ENCODE measurements at places on chromosomes 1 and 21. TPM values are rescaled to one million over a fixed set of nuclear protein-coding genes. Genes with fewer than 3 reads are reported as not detected.

GCSAML gene
- total RNA-seq, result 3.8 TPM

ATAD3C gene
- total RNA-seq, result 0.06 TPM

TMEM125 gene
- total RNA-seq, result not detected

ST6GALNAC5 gene
- total RNA-seq, result 0.21 TPM

MTARC1 gene
- 1.5 TPM for total RNA-seq

PCSK9 gene
- total RNA-seq, result 0.03 TPM

DNA sequence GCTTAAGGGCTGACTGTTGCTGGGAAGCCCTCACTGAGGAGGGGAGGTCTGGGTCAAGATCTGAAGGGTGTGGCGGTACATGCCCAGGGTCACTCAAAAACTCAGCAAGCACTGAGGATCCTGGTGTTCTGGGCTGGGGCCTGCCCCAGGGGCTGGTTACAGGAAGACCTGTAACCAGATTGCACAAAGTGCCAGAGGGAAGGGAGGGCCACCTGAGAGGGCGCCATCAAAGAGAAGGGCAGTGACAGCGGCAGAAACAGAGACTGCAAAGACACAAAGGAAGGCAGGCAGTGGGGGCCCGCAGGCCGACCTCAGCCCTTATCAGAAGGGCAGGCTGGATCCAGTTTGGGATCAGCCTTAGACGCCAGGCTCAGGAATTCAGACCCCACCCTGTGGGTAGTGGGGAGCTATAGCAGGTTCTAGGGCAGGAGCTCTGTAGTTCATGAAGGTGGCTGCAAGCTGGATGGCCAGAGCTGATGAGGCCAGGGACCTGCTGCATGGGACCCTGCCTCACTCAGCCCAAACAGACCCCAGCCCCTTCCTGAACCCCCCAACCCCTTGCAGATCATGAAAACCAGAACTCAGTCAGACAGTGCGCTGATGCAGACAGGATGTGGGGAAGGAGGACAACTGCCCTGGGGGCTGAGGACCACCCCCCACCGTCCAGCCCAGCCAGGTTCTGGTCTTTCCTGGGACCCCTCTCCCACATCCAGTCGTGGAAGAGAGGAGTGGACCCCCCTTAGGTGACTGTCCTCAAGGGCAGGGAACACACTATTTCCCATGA lies 3.9 kb downstream of the SH2D5 start:
- DNase-seq, result peak; percentile 3

GRCh38 chr1:40303790-40304189 lies 13.3 kb downstream of the COL9A2 start:
- DNase-seq, result no peak

- DNase-seq, result peak; percentile 94
Measured at GRCh38 chr1:163035446-163036249, 33.5 kb upstream of the RGS4 start.

DNA sequence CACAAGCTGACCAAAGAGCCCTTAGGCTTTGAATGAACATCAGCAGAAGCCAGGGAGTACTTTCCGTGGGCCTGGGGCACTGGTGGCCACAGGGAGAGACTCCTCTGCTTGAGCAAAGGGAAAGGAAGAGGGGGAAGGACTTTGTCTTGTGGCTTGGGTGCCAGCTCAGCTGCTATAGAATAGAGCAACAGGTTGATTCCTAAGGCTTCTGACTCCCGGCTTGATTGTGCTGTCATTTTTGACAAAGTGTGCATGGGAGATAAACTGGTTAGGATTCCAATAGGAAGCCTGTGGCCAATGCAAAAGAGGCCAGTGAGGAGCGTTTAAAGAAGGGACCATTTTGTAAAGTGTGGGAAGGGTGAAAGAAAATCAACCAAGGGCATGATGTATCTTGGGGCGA lies 11.9 kb upstream of the SMAP2 start:
- no peak for DNase-seq

- no peak for DNase-seq
Measured at GRCh38 chr1:117622726-117623125, 16.9 kb downstream of the TENT5C start.

DNA sequence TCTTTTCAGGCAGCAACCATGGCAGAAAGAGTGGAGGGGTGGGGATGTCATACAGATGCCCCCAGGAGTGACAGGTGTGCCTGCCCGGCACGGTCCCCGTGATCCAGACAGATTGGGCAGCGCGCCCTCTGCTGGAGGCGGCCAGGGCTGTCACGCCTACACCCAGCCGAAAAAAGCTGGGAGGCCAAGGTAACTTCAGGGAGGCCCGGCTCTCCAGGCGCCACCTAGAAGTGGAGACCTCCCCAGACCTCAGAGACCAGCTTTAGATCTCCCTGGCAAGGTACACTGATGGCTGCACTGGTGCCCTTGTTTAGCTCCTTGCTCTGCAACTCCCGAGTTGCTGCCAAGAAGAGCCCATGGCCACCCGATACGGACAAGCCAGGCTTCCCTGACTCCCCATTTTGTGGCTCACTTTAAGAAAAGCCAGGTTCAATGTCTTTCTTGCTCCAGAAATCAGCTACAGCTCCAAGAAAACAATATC lies 6.6 kb downstream of the GOLT1A start:
- DNase-seq, result peak; percentile 60

DNA sequence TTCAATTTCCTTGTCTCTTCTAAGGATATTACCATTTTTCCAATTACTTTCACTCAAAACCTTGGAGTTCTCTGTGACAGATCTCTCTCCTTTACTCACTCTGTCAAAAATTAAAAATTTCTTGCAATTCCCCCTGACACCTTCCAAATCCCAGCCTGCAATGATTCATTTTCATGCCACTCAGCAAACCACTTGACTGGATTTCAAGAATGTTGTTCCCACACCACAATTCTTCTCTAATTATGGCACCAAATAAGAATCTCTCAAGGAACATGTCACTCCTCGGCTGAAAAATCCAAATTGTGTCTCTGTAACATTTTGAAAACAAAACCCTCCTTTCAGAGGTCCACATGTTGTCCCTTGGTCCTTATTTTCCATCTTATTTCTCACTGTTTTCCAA lies 438.9 kb upstream of the ZP4 start:
- no peak for DNase-seq

GRCh38 chr1:172657586-172657985 lies 1.3 kb upstream of the FASLG start:
- no peak for DNase-seq

DNA sequence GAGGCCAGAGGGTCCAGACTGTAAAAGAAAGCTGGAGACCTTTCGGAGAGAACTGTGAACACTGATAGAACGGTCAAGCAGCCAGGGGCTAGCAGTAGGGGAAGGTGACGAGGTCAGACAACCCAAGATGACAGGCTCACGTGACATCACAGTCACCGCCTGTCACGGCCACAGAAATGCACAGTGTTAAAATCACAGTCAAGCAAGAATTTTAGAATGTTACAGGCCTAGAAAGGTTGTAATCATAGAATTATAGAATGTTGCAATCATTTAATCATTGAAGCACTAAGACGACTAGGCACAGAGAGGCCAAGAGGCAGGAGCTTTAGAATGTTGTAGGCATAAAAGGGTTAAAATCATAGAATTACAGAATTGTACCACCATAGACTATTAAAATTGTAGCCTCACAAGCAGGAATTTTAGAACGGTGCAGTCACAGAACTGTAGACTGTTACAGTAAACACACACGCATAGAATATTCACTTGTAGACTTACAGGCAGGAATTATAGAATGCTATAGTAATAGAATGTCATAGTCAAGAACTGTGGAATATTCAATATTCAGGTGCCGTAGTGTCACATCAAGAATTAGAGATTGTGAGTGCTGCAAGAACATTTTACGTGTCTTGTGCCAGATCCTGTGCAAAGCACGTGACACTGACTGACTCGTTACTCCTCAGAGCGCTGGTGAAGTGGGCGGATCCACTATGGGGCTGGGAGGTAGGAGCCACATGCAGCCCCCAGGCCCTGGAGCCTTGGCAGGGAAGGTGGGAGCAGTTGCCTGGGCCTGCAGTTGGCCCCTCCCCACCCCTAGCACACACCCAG lies 118.1 kb downstream of the EPHB2 start:
- DNase-seq, result peak; percentile 27

- DNase-seq, result no peak
Measured at GRCh38 chr1:66043186-66043585, 250.5 kb downstream of the PDE4B start.

DNA sequence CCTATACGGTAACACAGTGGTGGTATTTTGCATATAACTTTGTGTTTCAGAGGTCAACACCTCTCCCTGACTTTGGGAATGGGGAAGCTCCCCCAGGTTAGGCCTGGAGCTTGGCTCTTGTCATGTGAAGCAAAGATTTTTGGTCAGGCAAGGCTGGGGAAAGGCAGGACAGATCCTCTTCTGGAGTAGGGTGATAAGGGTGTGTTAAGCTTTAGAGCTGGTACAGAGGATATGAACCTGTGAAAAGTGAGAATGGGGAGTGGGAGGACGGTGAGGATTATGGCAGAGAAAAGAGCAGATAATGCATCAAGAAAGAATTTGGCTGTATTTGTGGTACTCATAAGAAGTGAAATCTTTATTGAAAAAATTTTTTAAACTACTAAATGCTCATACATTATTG lies 2.3 kb downstream of the RPF1 start:
- no peak for DNase-seq

GRCh38 chr1:162550925-162551324 lies 10.6 kb upstream of the UAP1 start:
- no peak for DNase-seq

DNA sequence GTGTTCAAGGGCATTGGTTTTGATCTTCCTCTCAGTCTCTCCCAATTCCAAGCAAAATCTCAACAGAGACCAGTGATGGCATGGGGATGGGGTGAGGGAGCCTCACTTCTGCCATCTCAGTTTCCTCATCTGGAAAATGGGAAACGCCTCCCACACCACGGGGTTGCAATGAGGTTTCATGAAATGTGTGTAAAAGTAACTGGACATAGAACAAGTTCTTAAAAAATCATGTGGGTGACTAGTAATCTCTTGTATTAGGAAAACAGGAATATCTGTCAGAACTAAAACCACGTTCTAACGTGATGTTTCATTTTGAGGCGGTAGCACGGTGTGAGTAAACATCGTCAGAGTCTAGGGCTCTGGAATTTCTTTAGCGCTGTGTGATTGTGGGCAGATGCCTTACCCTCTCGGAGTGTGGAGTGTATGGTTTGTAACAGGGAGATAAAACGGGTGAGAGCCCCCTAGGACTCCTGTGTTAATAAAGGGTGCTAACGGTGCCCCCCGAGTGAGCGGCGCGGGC lies 55.5 kb upstream of the DNAJC6 start:
- no peak for DNase-seq

DNA sequence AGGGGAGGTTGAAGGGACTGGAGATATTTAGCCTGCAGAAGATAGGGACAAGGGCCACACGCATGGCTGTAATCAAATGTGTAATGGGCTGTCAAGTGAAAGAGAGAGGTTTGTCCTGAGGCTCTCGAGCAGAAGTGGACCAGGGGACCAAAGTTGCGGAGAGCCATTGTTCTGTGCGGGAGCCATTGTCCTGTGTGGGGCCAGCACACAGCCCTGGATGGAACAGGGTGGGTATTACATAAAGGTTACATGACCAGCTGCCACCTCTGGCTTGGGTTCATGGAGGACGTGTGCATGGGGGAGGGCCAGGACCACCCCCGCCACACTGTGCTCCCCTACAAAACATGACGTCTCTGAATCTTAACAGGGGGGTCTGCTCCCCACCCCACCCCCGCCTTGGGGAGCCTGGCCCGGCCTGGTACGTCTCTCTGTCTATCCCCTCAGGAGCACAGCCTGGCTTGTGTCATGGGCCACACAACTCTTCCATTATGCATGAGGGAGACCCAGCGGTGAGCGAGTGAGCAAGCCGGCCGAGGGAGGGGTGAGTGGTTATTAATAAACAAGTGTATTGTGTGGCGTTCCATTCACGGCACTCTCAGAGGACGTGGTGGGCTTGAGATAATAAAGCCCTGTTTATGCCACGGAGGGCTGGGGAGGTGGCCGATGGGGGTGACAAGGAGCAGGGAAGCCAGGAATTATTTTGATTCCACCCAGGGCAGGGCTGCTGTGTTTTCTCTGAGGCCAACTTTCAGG lies at the start of gene NFASC:
Gene NFASC (plus strand): TSS at position 703 of the 753 bp plus-strand sequence. CDS start 73,454 bp downstream, outside the sequence.
- no peak for DNase-seq

DNA sequence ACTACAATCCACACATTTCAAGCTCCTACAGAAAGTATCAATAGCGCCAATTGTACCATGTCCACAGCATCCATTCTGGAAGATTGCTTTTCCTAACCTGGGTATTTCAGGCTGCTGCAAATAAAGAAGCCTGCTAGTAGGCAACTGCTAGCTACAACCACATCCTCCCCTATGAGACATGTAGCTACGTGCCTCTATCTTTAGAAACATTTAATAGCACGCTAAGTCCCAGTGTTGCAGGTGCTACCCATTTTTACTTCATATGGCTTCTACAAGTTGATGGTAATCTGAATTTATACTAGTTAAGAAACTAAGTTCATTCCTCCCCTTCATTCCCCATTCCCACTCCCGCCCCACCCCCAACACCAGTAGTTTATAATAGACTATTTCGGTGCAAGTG lies 7.4 kb upstream of the AMPD1 start:
- DNase-seq, result no peak

GRCh38 chr1:196056966-196057365 lies 551.3 kb downstream of the KCNT2 start:
- DNase-seq, result peak; percentile 2

DNA sequence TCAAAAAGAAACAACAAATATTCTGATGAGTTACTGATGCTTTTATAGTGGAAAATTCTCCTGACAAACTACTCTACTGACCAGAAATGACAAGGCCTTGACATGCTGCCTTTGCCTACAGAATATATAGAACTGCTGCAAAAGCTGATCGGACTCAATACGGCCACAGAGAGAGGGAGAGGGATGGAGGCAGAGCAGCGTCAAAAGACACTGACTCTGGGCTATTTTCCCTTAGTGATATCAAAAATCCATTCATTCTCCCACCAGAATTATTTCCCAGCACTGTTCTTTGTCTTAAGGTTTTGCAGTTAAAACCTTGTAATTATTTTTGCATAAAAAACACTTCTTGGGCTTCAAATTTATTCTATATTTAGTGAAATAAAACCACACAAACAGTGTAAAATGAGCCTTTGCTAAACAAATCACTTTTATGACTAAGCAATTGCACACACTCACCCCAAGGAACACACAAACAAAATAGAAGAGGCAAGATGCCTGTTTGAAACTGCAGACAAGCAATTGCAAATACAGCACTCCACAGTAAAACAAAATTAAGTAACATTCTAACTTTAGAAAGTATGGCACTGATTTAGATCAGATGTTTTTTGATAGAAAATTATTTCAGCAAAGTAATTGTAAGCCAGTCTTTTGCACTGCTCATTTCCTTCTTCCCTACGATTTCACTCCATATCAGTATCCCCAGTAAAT lies 1036.4 kb downstream of the ADGRL2 start:
- DNase-seq, result no peak

- DNase-seq, result no peak
Measured at GRCh38 chr1:221693087-221693486, 48.8 kb downstream of the DUSP10 start.

- no peak for DNase-seq
Measured at GRCh38 chr21:44525391-44526095, 14.5 kb downstream of the KRTAP10-1 start.

Data from Daoy (cell line).